Posterior vena cava (tissue), 2 donors: ENCODE measurements at places on chromosomes 12 and 14.

DNA sequence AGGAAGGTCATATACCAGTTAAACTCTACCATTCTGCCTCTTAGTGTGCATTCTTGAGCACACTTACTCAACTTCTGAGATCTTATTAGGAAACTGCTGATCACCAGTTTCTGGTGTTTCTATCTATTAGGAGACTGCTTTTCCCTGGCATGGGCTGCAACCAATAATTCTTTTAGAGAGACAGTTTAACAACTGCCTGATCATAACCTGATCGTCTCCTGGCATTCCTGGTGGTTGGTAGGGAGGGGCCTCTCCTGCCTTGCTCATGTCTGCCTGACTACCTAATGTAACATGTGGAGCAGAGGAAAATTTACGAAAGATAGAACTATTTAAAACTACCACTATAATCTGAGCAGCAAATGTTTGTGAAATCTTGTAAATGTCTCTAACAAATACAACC is 75.3 kb upstream of the MGAT4C start:
- DNase-seq = no peak

GRCh38 chr12:131217024-131217586 is 263.4 kb downstream of the ADGRD1 start:
- DNase-seq = peak; percentile 49

DNA sequence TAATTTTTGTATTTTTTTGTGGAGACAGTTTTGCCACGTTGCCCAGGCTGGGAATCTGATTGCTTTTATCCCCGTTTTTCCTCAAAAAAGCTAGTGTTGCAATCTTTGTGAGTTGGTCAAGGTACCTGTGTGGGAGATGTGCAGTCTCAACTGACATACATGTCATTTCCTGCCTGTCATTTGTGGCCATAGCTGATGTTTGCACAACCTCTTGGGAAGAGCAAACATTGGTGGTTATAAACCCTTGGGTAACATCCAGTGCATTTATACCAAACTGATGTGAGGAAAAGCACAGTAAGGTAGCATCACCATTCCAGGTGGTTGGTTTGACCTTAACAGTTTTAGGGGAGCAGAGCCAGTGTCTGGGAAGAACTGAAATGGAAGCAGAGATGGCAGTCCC is 54.7 kb downstream of the ATG14 start:
- no peak for DNase-seq

DNA sequence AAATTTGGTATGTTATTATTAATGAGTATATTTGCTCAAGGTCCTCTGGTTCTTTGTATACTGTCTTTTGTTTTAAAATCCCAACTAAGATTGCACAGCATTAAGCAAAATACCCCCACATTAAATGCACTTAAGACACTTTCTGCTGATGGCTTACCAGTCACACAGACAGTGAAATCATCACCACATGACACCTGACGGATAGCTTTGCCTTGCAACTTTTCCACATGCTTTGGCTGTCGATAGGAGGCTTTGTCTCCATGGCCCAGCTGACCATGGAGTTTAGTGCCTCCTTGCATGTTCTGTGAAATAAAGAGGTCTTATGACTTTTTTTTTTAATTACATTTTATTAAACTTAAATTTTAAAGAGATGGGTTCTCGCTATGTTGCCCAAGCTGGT is 19.7 kb downstream of the NEK9 start:
- DNase-seq = no peak

DNA sequence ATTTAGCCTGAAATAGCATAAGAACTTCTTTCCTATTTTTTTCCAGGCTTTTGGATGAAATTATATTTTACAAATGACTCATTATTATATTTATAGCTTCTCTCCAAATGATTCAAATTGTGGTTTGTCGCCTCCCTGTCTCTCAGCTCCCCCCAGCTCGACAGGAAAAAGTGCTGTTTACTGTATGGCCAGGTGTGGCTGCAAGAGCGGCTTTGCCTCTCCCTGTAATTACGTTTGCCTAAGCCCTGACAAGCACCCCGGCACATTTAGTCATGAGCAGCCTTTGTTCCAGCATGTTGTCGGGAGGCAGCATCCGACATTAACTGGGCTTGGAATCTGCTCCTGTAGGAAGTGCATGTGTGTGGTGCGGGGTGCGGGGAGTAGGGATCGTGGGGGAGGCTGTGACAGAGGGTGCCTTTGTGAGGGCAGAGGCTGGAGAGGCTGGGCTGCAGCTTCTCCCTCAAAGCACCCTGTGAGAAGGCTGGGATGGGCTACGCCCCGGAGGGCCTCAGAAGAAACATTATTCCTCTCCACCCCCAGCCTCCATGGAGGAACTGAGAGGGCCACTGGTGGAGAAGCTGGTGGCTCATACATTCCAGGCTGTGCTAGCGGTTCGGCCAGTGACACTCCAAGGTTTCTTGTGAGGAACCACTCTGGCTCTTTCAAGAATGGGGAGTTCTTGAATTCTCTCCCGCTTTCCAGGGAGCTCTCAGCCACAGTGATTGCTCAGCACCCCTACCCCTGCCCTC is 42.1 kb upstream of the CTDSP2 start:
- peak; percentile 83 for DNase-seq

DNA sequence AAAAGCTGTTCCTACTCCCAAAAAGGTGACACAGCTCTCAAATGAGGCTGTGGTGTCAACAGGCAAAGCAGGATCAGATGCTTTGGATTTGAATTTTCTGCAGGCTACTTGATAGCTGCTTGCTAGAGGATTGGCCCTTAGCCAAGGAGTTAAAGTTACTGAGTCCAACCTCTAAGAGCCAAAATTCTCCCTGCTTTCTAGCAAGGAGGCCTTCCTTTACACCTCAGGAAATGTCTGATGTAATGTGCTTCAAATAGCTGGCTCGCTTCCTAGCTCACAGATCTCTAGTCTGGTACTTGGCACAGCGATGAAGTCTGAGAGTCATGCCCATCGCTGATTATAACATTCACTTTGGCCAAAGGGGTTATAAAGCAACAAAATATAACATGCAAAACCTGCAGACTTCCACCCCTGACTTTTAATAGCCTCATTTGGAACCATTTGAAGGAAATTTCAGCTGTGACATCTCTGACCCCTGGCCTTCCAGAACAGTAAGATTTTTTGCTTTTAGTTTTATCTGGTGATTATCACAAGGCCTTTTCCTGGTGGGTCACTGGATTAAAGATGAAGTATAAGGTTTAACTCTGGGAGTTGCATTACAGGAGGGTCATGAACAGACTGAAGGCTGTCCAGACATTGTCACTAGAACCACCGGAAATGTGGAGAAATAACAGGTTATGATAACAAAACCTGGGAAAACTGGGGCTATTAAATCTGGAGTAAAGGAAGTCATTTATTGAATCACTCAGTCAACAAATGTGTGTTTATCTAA is 189.7 kb downstream of the EPS8 start:
- no peak for DNase-seq

- DNase-seq = no peak
These were observed 5.1 kb upstream of the TUNAR start for GRCh38 chr14:95871531-95871930.

GRCh38 chr12:16587110-16587453 is 18.9 kb downstream of the LMO3 start:
- no peak for DNase-seq

DNA sequence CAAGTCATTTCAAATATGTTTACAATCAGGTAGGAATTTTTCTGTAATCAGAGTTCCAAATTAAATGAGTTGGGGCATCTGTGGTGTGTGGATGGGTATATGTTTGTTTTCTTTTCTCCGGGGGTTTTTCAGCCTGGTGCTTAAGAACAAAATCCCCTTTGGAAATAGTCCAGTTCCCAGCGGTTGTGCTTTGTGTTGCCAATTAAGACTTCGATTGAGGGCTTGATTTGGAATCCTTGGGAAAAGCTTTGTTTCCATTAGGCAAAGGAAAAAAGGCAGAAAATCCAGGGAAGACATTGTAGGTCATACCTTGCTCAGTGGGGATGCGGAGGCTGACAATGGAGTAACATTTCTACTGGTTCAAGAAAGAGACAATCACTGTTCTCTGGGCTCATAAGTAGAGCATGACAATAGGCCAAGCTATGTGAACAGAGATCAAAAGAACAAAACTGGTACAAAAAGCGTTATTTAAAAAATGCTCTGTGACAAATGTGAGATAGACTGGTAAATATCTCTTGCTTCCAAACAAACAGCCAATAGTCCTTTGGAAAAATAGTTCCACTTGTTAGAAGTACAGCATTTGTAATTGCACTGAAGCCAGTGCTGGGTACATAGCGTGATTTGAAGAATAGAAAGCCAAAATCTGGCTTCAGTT is 79.7 kb downstream of the EML1 start:
- DNase-seq = no peak

- no peak for DNase-seq
These were observed 22.4 kb downstream of the DENND5B start for GRCh38 chr12:31568498-31568897.

DNA sequence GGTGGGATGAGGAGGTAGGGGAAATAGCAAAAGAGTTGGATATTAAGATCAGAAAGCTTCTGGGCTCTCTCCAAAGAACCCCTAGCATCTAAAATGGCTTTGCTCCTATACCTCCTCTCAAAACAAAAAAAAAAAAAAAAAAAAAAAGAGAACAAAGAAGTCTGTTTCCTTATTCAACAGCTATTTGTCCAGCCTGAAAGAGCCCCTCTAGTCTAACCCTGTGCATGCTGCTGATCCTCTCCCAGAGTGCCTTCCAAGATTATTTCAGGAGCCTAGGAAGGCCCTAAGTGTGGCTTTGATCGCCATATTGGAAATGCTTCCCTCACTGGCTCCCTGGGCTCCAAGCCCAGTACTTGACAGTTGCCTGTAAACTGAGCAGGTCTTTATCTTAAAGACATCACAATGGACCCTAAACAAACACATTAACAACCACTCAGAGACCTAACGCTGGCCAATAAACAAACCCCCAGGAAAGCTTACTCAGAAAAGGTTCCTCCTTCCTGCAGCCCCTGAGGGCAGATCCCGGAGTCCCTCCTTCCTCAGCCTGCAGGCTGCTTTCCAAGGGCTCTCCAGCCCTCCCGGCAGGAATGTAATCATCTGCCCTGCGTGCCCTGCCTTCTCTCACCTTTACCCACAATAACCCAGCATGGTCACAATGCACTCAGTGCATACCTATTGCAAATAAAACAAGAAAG is 17.4 kb upstream of the COL2A1 start:
- no peak for DNase-seq

- no peak for DNase-seq
These were observed 307.2 kb downstream of the ADGRD1 start for GRCh38 chr12:131260954-131261353.

GRCh38 chr14:103627073-103628025 is 1.7 kb upstream of the KLC1 start:
- DNase-seq = no peak

DNA sequence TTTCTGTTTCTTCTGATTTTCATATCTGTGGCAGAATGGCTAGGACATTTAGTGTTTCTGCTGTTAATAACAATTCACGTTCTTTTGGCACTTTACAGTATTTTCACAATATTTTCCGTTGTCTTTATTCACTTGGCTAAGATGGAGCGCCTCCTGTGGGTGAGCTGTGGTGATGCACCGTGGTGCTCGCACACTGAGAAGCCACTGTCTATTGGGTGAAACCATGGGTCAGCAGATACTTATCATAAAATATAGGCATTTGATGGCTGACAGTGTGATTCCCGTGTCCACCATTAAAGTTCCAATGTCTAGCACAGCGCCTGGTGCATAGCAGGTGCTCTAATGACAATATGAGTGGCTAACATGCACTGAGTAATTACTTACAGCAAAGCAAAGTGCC is 141.8 kb downstream of the VRK1 start:
- no peak for DNase-seq

- DNase-seq = no peak
These were observed 5.3 kb upstream of the HECTD1 start for GRCh38 chr14:31212893-31213292.

- no peak for DNase-seq
These were observed 72.7 kb downstream of the EFCAB11 start for GRCh38 chr14:89881839-89882238.

DNA sequence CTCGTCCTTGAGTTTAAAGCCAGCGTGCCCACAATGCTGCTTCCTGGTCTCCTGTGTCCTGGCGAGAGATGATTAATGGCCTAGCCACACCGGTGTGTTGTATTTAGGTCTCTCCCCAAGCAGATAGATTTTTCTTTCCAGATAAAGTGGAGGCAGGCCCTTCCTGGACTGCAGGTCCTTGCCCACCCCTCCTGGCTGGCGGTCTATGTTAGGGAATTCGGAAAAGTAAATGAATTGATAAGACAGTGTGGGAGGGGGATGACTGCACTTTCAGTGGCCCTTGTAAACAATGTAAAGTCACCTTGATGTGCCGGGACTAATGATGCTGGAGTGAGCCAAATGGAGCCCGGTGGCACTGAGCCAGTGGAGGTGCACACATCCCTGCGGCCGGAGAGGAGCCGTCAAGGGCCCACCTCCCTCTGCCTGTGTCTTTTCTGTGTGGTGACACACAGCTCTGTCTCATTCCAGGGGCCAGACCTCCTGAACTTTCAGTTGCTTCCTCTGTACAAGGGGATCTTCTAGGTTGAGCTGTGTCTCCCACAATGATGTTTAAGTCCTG is 70.6 kb upstream of the ESRRB start:
- no peak for DNase-seq

DNA sequence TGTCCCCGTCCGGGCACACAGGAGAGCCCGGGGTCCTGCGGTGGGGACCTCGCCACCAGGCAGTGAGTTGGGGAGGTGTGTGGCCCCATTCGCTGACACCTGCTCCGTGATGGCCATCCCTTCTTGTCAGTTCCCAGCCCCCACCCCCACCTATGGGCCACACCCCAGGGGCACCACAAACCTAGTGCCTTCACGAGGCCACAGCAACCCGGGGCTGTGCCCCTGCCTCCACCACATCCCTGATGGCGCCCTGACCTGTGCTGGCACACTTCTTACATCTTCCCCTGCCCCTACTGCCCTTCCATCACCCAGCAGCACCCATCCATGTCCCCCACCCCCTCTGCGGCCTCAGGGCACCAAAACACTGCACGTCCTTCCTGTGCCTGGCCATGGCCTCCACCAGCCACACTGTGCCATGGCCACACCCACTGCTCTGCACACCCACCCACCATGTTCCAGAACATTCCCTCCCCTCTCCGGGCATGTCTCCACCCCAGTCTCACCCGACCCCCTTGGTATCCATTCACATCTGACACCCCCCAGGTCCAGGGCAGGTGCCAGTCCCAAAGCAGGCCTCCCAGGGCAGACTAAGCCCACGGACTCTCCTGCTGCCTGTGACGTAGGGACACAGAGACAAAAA is 24.4 kb downstream of the JAG2 start:
- DNase-seq = peak; percentile 74

DNA sequence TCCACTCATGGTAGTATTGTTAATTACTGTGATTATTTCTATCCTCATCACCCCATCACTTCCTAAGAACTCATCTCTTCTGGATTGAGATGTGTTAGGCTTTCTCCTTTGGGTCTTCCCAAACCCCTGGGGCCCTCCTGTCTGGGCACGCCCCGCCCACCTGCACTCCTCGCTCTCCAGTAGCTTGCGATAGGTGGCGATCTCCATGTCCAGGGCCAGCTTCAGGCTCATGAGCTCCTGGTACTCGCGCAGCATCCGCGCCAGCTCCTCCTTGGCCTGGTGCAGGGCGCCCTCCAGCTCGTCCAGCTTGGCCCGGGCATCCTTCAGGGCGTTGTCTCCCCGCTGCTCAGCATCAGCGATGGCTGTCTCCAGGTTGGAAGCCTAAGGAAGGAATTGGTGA is 6.8 kb downstream of the KRT71 start:
- no peak for DNase-seq

- no peak for DNase-seq
These were observed 437.3 kb downstream of the MED13L start for GRCh38 chr12:115840159-115840558.
